Aorta (tissue), 5 donors: ENCODE measurements at places on chromosomes 12 and 14.

DNA sequence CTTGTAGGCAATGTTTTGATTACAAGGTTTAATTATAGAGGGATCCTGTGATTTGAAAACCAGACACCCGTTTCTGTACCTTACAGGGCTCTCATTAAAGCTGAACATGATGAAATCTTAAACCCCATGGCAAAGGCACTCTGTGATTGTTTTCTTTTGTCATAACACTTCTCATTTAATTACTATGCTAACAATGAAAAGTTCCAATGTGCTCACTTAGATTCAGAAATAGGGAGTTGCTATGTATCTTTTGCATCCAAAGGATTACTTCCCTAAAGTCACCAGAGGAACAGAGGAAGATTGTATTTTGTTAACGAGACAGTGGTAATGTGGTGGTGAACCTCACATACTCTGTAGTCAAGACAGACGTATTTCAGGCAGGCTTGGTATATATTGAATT, 81.5 kb upstream of the MYF6 start:
- no peaks in the 10 kb centered on the region for H3K27me3 ChIP-seq
- H3K4me3 ChIP-seq, result no peak overlapping the region
- no peaks in the 10 kb centered on the region for H3K36me3 ChIP-seq
- H3K4me1 ChIP-seq, result no peaks in the 10 kb centered on the region
- DNase-seq, result no peak
- no peak overlapping the region for H3K27ac ChIP-seq

GRCh38 chr14:24887623-24888304, 162.2 kb downstream of the STXBP6 start:
- DNase-seq, result no peak
- no peaks in the 10 kb centered on the region for H3K4me1 ChIP-seq
- H3K36me3 ChIP-seq, result no peaks in the 10 kb centered on the region
- H3K27me3 ChIP-seq, result no peaks in the 10 kb centered on the region

GRCh38 chr14:28987516-28987915, 220.9 kb downstream of the FOXG1 start:
- H3K4me3 ChIP-seq, result no peak overlapping the region
- no peak overlapping the region for H3K27ac ChIP-seq
- H3K36me3 ChIP-seq, result no peaks in the 10 kb centered on the region
- no peak for DNase-seq

GRCh38 chr12:63917864-63918799, 73.6 kb downstream of the SRGAP1 start:
- no peaks in the 10 kb centered on the region for H3K36me3 ChIP-seq
- H3K4me3 ChIP-seq, result no peak overlapping the region
- no peak overlapping the region for H3K27ac ChIP-seq
- H3K27me3 ChIP-seq, result no peaks in the 10 kb centered on the region

DNA sequence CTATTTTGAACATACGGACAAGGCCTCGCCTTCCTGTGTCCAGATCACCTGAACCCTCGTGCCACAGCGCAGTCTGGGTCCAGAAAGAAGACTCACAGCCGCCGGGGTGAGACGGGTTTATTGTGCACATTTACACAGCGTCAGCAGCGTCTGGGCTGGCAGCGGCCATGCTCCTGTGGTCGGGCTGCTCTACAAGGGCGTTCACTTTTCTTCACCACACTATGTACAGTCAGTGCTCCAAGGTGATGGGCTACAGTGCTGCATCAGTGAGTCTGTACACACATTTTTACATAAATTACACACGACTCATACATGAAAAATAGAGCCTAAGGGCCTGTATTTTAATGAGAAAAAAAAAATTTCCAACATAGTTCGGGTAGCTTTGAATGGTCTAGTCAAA, 18.0 kb downstream of the ZFYVE21 start:
- H3K4me3 ChIP-seq, result no peak overlapping the region
- H3K36me3 ChIP-seq, result peaks cover 3% of the 10 kb centered on the region
- DNase-seq, result no peak
- no peaks in the 10 kb centered on the region for H3K4me1 ChIP-seq
